Stimulated activated CD8-positive, alpha-beta memory T cell treated with anti-CD3 and anti-CD28 coated beads, Interleukin-12 subunit alpha, Interleukin-12 subunit beta, amount 100 ng/mL, for 4 hours (primary cell): ENCODE measurements at places on chromosomes 16 and 17.

GRCh38 chr17:58329035-58329809, 627 bp upstream of the TSPOAP1 start:
- peak; percentile 75 for DNase-seq

GRCh38 chr17:45048795-45049563, 2.5 kb downstream of the DCAKD start:
- DNase-seq: no peak

GRCh38 chr16:17858061-17858460, 387.3 kb upstream of the XYLT1 start:
- no peak for DNase-seq

GRCh38 chr16:19884611-19885450, at the start of gene GPRC5B:
TSS of gene GPRC5B (minus strand) at chr16:19884848. CDS start at chr16:19872845, 12,003 bp downstream.
- DNase-seq: peak; percentile 13

- DNase-seq: no peak
These were observed 647 bp downstream of the PRSS8 start for GRCh38 chr16:31134625-31135534.
